ENCODE measurements at places on chromosomes 11 and 22. TPM values are rescaled to one million over a fixed set of nuclear protein-coding genes. Genes with fewer than 3 reads are reported as not detected.

OR4X2 gene
- total RNA-seq = not detected

PANX2 gene
- total RNA-seq = 6.5 TPM

MAML2 gene
- total RNA-seq = 5.1 TPM

SUSD2 gene
- total RNA-seq = 84.1 TPM

ZNF280A gene
- 3.4 TPM for total RNA-seq

OR52E2 gene
- not detected for total RNA-seq

VWCE gene
- total RNA-seq = 0.28 TPM

SLCO2B1 gene
- 3.4 TPM for total RNA-seq

SLC22A25 gene
- total RNA-seq = not detected

NOX4 gene
- not detected for total RNA-seq

ZBTB3 gene
- total RNA-seq = 1.9 TPM

DDI1 gene
- total RNA-seq = not detected

KCNE3 gene
- total RNA-seq = not detected

OSBPL5 gene
- 9.8 TPM for total RNA-seq

APLNR gene
- 0.04 TPM for total RNA-seq

HBE1 gene
- total RNA-seq = 0.09 TPM

OR51I1 gene
- total RNA-seq = not detected

CCND1 gene
- total RNA-seq = 192 TPM

NRGN gene
- 6.4 TPM for total RNA-seq

SELENOM gene
- 53.7 TPM for total RNA-seq

CST6 gene
- total RNA-seq = not detected

SEZ6L gene
- not detected for total RNA-seq

FOSL1 gene
- 101 TPM for total RNA-seq

SHISAL1 gene
- total RNA-seq = 2.7 TPM

PKDREJ gene
- not detected for total RNA-seq

DEPDC7 gene
- total RNA-seq = 7.0 TPM

PRRG4 gene
- 2.3 TPM for total RNA-seq

BDNF gene
- 9.1 TPM for total RNA-seq

SLC22A8 gene
- total RNA-seq = not detected

TRIM48 gene
- total RNA-seq = 0.06 TPM

GPHA2 gene
- total RNA-seq = not detected

TEX54 gene
- total RNA-seq = not detected

RTN4R gene
- total RNA-seq = 11.6 TPM

MAJIN gene
- not detected for total RNA-seq

OR2AG1 gene
- total RNA-seq = not detected

PARVA gene
- 26.3 TPM for total RNA-seq

SLC29A2 gene
- total RNA-seq = 8.7 TPM

SAA2 gene
- 0.31 TPM for total RNA-seq

USP2 gene
- 1.3 TPM for total RNA-seq

EED gene
- 22.1 TPM for total RNA-seq

CRYAB gene
- total RNA-seq = 20.7 TPM

SULT4A1 gene
- total RNA-seq = not detected

SPDYC gene
- not detected for total RNA-seq

OR8G5 gene
- total RNA-seq = not detected

BTG4 gene
- total RNA-seq = 0.17 TPM

SCO2 gene
- 5.7 TPM for total RNA-seq

FREY1 gene
- 0.39 TPM for total RNA-seq

KRTAP5-1 gene
- total RNA-seq = not detected

MYBPC3 gene
- total RNA-seq = 0.08 TPM

RGL4 gene
- not detected for total RNA-seq

OR9Q2 gene
- not detected for total RNA-seq

C11orf42 gene
- total RNA-seq = not detected

ACTN3 gene
- 0.06 TPM for total RNA-seq

FAM83F gene
- total RNA-seq = not detected

RIMBP3C gene
- total RNA-seq = 0.28 TPM

MTMR3 gene
- total RNA-seq = 6.5 TPM

MMP13 gene
- total RNA-seq = not detected

MIOX gene
- total RNA-seq = not detected

Measured in A549 treated with dexamethasone at 1 μM for 4 hours (cell line).